ENCODE measurements at places on chromosomes 2 and 18.
A peak's percentile ranks its signal among the peaks of the same experiment; 100 is the strongest.

GRCh38 chr2:40268566-40268965 is 183.3 kb downstream of the SLC8A1 start:
- no peak for DNase-seq

- no peak for DNase-seq
Observed at GRCh38 chr2:71611781-71612527, 158.6 kb downstream of the DYSF start.

- DNase-seq: no peak
Observed at GRCh38 chr2:207810200-207810788, 40.6 kb upstream of the FZD5 start.

GRCh38 chr2:233814056-233814835 is 36.1 kb downstream of the MROH2A start:
- no peak for DNase-seq

DNA sequence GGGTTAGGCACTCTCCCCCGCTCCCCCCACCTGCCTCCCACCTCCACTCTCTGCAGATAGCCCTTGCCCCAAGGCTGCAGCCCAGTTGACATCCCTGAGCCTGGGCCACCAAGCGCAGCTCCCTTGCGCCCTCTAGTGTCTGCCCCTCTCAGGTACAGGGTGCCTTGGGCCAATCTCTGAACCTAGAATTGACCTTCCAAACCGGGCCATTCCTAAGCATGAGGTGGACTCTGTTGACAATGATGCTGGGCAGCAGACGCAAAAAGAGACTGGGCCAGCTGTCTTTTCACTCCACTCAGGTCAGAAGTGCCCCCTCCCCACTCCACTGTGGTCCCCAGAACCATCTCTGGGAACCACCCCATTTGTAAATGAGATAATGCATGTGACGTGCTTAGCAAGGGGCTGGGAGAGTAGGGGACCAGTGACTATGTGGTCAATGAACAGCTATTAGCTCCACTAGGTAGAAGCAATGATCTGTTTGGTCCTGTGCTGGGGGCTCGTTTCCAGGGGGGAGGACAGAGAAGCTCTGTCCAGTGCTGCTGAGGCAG is 43.3 kb upstream of the PLB1 start:
- DNase-seq: peak; percentile 83
